Activated naive CD8-positive, alpha-beta T cell treated with anti-CD3 and anti-CD28 coated beads for 36 hours (primary cell): ENCODE measurements at places on chromosomes 1 and 21.

DNA sequence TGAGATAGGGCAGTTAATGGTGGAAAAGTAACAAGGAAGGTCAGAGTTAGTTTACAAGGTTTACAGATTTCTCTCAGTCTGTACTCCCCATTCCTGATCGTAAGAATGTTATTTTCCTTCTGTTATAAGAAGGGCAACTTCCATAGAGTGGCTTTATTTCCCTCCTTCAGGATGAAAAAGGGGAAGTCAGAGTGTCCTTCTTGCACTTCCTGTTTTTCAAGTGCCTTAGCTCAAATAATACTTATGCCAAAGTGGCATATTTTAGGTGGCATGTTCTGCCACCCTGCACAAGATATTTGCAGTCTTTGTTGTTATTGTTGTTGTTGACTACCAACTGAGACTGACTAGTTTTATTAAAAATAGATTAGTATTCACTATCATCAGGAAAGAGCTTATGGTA lies 730.7 kb upstream of the ADGRL4 start:
- DNase-seq: no peak

DNA sequence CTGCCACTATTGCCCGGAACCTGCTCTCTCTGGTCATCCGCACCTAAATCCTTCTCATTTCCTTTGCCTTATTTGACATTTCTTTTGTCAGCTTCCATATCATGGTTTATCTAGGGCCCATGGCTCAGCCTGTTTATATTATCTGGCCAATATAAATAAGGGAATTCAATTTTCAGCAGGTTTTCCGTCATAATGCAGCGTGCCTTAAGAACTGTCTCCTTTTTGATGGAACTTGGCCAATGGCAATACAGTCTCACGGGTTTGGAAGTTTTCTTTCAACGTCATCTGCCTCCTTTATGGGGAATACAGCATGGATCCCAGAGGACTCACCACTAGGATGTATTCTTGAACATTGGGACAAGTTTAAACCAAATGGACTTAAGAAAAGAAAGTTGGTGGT lies 77.8 kb upstream of the KIAA0040 start:
- DNase-seq: no peak

DNA sequence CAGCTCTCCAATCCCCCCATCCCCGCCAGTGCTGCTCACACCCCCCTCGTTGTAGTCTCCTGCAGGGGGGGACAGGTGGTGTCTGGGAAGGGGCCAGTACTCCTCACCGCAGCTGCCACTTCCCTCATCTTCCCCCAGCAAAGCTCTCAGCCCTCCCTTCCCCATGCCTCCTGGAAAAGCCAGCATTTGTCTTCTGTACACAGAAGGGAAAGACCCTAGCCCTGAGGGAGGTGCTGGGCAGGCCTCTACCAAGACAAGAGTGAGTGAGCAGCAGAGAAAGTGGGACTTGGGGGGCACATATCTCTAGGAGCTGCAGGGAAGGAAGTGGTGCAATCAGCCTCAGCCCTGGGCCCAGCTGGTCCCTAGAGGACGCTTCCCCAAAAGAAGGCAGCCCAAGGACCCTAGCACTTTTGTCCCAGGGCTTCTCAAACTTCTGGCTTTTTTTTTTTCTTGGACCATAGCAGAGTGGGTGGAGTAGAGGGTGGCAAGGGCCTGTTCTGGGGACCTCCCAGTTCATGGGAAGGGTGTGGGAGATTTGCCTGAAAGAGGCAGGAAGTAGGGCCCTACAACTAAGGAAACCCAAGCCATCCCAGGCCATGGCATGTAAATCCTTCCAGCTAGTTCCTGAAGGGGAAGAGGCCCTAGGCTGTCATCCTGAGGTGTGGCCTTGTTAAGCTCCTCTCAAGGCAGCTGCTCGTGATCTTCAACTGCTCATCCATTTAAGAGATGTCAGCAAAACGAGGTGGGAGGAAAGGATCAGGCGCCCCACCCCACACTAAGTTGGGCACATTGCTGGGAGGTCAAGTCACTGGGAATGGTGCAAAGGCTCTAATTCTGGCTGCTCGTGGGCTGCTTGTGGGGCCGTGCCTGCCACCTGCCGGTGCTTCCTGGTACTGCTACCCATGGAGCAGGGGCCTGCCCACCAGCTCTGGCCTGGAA lies 12.6 kb downstream of the ZC3H12A start:
- peak; percentile 72 for DNase-seq

DNA sequence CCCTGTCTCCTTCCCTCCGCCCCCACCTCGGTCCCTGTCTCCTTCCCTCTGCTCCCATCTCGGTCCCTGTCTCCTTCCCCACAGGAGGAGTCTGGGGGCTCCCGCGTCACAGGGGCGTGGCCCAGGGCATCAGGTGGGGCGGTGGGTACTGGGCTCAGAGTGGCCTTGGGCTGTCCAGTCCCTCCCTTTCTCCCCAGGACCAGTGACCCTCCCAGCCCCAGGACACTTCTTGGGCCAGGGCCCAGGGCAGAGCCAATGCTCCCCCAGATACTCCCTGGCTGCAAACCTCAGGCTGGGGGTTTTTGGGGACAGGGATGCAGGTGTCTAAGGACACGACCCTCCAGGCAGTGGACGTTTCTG lies 6.8 kb upstream of the RNF223 start:
- no peak for DNase-seq

DNA sequence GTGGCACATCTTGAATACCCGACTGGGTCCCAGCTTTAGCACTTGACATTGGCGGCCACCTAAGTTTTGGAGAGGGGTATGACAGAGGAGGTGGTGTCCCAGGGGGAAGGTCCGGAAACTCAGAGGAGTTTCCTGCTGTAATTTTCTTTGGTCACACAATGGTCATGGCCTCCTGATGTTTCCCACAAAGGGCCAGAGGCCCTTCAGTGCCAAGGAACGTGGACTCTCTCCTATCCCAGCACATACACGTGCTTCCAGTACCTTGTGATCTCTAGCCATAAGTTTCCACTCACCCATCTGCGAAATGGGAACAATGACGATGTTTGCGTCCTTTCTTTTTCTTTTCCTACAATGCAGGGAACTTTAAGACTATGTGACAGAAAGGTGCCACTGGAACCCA lies 13.2 kb downstream of the CAPN2 start:
- DNase-seq: no peak

GRCh38 chr1:19096036-19096833 lies 113.8 kb downstream of the UBR4 start:
- no peak for DNase-seq

- DNase-seq: no peak
These were observed 120.8 kb downstream of the DMRTB1 start for GRCh38 chr1:53580009-53580400.

DNA sequence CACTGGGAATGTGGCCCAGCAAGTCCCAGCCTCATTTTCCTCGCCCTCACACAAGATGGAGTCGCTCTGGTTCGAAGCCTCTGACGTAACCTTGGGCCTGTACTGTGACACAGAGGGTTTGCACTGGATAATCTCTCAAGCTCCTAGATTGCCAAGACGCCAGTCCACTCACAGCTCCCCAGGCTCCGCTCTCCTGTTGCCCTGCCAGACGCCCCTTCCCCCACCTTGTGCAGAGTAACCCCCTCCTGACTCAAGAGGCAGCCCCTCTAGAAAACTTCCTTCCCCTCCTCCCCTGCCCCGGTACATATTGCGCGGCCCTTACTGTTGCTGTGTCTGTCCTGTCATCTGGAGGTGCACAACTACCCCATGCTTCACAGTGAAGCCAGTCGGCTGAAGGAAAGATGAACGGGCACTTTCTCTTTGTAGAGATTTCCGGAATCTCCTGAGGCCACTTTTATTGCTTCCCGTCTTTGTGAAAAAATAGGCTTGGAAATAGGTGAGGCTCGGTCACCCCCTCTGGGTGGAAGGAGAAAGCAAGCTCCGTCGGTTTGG lies 981 bp upstream of the KIAA1614 start:
- DNase-seq: no peak

GRCh38 chr1:151313501-151313900 lies 13.7 kb downstream of the PI4KB start:
- no peak for DNase-seq

DNA sequence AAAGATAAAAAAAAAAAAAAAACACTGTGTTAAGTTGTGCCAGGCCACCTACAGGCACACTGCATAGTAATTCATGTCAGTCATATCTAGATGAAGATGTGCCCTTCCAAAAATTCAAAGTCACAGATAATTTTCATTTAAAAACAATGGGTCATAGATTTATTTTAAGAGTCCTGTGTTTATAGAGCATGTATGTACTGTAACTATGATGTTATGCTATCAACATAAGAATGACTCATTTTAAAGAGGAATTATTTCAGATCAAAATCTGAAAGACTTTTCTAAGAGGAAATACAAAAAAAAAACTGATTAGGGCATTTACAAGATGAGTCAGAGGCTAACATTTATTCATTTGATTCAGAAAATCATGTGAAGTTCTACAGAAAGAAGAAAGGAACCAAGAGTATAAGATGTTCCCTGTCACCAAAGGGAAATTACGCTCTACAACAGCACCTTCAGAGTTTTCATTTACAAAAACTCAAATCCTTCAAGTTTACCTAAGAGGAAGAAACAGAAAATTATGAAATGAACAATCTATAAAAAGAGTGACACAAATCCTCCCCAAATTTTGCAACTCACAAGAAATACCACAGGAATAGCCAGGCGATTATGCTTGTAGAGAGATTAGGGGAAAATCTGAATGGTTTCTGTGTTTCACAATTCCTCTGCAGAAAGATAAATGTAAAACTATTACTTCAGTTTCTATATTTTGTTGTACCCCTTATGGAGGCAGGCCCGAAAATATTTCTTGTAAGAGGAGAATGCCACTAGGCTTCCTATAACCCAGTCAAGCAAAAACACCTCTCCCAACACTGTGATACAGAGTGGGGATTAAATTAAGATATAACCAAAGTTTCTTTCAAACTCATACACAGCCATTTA lies 13.8 kb downstream of the TP53BP2 start:
- DNase-seq: no peak

GRCh38 chr1:4396551-4396950 lies 257.9 kb upstream of the AJAP1 start:
- DNase-seq: no peak

GRCh38 chr1:221439747-221440501 lies 302.0 kb downstream of the DUSP10 start:
- DNase-seq: peak; percentile 50

GRCh38 chr1:119986007-119986497 lies 83.4 kb downstream of the NOTCH2 start:
- no peak for DNase-seq

DNA sequence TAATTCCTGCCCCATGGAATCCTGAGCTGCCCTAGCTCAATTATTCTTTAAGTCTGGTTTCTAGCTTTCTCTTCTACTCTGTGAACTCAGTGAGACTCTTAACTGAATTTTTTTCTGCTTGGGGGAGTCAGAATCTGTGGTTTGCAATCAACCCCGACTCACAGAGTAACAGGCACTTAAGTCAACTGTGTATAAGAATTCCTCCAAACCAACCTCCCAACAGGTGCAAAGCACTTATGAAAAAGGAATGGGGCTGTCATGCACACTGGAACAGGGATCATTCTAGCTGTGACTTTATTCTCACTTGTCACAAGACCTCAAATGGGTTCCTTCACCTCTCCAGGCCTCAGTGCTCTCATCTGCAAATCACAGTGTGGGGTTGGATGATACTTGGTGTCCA lies 60.3 kb upstream of the SYT6 start:
- no peak for DNase-seq

- DNase-seq: no peak
These were observed 7.3 kb upstream of the TBX15 start for GRCh38 chr1:118995312-118996016.

DNA sequence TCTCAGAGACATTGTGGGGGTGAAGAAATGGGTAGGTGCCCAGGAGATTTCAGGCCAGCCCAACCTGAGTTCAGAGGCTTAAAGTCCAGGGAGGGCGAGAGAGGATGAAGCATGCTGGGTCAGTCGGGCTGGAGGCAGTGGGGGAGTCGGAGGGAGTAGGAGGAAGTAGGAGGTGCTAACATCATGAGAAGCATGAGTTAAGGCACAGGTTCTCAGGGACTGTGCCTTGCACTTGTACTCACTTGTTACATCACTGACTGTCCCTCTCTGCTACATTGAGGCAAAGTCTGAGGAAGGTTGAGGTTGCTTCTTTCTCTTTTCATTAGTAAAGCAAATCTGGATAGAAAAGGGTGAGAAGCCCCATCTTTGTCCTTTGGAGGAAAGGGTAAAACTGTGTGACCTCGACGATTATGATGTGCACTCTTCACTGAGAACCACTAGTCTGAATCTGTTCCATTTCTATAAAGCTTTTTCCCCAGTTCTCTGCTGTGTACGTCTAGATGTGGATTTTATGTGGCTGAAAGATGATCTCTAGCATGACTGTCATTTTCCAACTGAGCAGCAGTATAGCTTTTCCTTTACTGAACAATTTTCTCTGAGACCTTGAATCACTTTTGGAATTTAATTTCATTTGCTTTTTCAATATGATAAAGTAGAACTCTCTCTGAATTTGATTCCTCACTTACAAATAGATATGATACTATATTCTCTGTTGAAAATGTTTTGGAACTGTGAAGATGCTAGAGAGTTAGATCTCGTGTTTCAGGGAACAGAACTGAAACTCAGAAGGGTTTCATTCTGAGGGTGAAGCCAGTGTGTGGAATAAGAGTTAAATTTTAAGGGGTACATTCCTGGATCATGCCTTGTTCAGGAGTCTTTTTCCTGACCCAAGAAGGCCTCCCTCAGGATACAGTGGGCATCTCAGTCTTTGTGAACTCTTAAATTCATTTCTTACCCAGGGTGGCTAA lies 94.6 kb downstream of the FGGY start:
- DNase-seq: no peak

DNA sequence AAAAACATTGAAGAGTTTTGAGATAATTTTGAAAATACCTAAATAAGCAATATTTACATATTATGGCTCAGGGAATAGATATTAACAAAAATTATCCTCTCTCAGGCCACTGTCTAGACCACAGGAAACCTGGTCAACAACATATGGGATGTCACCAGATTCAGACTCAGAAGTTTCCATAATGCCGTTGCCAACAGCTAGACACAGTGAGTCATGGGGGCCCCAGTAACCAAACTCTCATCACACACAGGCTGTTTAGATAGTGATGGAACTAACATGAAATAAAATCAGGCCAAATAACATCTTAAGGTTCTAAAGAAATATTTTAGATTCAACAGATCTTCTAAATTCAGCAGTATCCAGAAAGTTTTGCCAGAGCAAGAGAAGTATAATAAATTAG lies 681.7 kb upstream of the ADAMTS5 start:
- no peak for DNase-seq

DNA sequence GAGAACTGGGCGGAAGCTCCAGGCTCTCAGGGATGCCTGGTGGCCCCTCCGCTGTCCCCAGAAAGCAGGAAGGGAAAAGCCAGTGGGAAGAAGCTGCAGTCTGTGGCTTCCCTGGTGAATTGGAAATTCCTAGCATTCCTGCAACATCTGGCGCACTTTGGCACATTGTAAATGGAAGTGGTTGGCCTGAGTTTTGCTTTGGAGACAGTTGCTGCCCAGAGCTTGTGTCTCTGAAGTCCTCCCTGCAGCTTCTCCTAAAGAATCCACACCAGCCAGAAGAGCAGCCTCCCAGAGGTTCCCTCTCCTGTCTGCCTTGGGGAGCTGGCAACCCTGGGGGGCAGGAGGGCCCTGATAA lies 48.2 kb downstream of the ARHGEF10L start:
- DNase-seq: no peak
